ENCODE measurements at places on chromosomes 2 and 18. TPM values are rescaled to one million over a fixed set of nuclear protein-coding genes. Genes with fewer than 3 reads are reported as not detected.

GRCh38 chr2:212929971-212930370 lies 221.4 kb downstream of the IKZF2 start:
- H3K27me3 ChIP-seq = no peaks in the 10 kb centered on the region
- H3K27ac ChIP-seq = no peak overlapping the region
- DNase-seq = no peak
- no peaks in the 10 kb centered on the region for H3K4me1 ChIP-seq
- H3K4me3 ChIP-seq = no peak overlapping the region

DNA sequence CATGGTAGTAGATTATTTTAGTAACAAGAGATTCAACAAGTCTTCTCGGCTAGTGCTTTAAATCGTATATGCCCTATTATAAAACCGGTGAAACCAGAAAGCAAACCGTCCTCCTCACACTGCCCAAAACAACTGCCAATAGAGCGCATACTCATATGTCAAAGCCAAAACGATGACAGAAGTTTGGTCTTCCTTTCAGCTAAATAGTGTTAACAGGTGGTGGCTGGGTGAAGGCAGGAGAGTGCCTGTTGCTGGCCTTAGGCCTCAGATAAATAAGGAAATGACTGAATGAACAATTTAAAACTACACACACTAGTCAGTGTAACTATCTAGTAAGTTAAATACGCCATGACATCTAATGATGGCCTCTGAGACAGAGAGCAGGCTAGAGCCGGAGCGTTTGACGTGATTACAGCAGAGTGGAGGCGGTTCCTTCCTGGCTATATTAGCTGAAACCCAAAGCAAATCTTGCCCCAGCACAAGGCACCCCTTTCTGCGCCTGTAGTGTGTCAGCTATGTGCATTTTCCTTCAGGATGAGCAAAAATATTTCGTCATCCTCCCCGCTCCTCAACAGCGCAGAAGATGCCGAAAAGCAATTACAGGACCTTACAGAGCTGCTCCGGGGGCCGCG lies 1.6 kb downstream of the LONRF2 start:
- peak overlapping the region; percentile 4 for H3K4me3 ChIP-seq
- H3K4me1 ChIP-seq = peaks cover 28% of the 10 kb centered on the region
- H3K27ac ChIP-seq = peak overlapping the region; percentile 83
- no peaks in the 10 kb centered on the region for H3K27me3 ChIP-seq
- no peaks in the 10 kb centered on the region for H3K36me3 ChIP-seq
- DNase-seq = no peak

GRCh38 chr2:136997557-136997956 lies 232.2 kb downstream of the THSD7B start:
- H3K27ac ChIP-seq = no peak overlapping the region
- H3K4me3 ChIP-seq = no peak overlapping the region
- DNase-seq = no peak

DNA sequence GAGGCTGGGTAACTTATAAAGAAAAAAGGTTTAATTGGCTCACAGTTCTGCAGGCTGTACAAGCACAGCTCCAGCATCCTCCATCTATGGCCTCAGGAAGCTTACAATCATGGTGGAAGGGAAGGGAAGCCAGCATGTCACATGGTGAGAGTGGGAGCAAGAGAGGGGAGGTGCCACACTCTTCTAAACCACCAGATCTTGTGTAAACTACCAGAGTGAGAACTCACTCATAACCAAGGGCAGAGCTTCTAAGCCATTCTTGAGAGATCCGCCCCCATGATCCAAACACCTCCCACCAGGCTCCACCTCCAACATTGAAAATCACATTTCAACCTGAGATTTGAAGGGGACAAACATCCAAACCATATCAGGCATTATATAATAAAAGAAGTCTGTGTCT lies 121.6 kb upstream of the CDC42EP3 start:
- no peak overlapping the region for H3K27ac ChIP-seq
- no peak for DNase-seq
- no peak overlapping the region for H3K4me3 ChIP-seq
- no peaks in the 10 kb centered on the region for H3K36me3 ChIP-seq
- H3K27me3 ChIP-seq = peaks cover 3% of the 10 kb centered on the region
- no peaks in the 10 kb centered on the region for H3K4me1 ChIP-seq

GRCh38 chr18:14944838-14945237 lies 196.9 kb downstream of the ANKRD30B start:
- no peaks in the 10 kb centered on the region for H3K27me3 ChIP-seq
- no peak overlapping the region for H3K27ac ChIP-seq
- H3K4me3 ChIP-seq = no peak overlapping the region
- H3K36me3 ChIP-seq = no peaks in the 10 kb centered on the region

- H3K4me1 ChIP-seq = no peaks in the 10 kb centered on the region
- H3K36me3 ChIP-seq = no peaks in the 10 kb centered on the region
- H3K27ac ChIP-seq = no peak overlapping the region
- no peak overlapping the region for H3K4me3 ChIP-seq
- no peak for DNase-seq
- H3K27me3 ChIP-seq = no peaks in the 10 kb centered on the region
These were observed 92.4 kb upstream of the LDAH start for GRCh38 chr2:20915271-20915670.

DNA sequence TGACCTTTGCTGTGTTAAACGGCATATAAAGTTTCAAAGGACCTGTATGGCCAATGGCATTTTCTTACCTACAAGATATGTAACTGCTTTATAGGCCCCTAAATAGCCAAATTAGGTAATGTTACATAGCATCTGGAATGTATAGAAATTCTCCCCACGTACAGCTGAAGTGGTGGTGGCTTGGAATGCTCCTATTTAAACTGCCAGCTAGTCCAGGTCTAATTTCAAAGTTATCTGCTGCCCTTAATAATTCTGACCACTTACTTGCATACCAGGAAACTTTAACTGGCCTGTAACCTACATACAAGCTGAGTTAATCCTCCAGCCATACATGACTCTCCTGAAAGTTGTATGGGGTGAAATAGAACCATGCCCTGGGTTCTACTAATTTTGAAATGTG lies 1.3 kb downstream of the KIAA2012 start:
- no peak overlapping the region for H3K27ac ChIP-seq
- H3K4me1 ChIP-seq = peaks cover 7% of the 10 kb centered on the region
- no peaks in the 10 kb centered on the region for H3K36me3 ChIP-seq
- H3K4me3 ChIP-seq = no peak overlapping the region
- H3K27me3 ChIP-seq = no peaks in the 10 kb centered on the region

ACMSD gene
- total RNA-seq = not detected

RAD51AP2 gene
- total RNA-seq = not detected

ANO7 gene
- total RNA-seq = 0.99 TPM

HNRNPLL gene
- total RNA-seq = 22.4 TPM
